ENCODE measurements at places on chromosomes 3 and 15.

- no peak for DNase-seq
Observed at GRCh38 chr3:194773216-194773615, 87.5 kb downstream of the FAM43A start.

- no peak for DNase-seq
Observed at GRCh38 chr15:27342991-27343390, 372.0 kb downstream of the GABRG3 start.

DNA sequence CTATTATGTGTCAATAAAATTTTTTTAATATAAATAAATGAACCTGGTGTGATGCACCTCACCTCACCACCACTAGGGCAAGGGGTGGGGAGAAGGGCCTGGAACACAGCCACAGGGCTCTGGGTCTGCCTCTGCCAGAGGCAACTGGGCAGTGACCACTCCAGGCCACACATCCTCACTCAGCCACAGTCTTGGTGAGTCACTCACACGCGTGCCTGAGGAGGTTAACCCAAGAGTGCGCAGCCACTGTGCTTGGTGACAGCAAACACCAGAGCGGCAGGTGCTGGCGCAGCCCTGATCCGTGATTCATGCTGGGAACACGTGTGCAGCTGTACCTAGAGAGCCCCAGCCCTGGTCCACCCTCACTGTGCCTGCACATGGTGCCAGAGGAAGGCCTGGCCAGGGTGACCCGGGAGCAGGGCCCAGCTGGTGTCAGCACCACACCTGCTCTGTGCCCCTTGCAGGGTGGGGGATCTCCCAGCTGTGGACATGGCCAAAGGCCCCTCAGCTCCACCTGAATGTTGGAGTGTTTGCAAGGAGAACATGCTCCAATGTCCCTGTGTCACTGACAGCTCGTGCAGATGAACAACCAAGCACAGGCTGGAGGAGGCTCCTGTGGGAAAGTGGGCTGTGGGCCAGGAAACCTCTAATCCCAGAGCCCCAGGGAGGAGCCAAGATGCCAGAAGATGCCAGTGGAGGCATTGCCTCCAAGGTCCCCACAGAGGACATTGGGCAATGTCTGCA is 2.1 kb downstream of the SLC41A3 start:
- no peak for DNase-seq

DNA sequence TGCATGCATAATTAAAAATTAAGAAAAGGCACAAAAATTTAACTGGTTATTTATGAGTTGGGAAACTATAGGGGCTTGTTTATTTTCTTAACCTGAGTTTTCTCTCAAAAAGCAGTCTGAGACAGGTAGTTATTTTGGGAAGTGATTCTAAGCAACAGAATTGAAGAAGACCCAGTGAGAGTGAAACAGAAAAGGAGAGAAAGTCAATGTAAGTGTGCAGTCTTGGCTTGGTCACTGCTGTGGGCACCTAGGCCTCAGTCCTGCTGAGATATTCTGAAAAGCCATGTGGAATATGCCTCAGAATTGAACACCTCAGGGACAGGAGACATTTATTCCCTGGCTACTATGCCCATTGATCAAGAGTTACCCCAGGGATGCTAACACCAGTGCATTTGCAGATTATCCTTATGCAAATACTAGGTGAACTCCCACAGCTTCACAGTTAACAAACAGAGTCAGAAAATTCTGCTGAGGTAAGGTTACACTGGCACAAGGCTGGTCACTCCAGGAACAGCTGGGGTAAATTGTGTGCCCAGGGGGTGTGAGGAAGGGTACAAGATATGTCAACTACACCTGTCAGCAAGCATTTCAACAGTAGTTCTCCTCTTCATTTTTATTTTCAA is 222.7 kb downstream of the EFHB start:
- no peak for DNase-seq

GRCh38 chr3:122727766-122728165 is 47.1 kb downstream of the PARP14 start:
- no peak for DNase-seq

- DNase-seq = peak; percentile 37
Observed at GRCh38 chr3:145767909-145768308, 393.1 kb downstream of the PLOD2 start.

DNA sequence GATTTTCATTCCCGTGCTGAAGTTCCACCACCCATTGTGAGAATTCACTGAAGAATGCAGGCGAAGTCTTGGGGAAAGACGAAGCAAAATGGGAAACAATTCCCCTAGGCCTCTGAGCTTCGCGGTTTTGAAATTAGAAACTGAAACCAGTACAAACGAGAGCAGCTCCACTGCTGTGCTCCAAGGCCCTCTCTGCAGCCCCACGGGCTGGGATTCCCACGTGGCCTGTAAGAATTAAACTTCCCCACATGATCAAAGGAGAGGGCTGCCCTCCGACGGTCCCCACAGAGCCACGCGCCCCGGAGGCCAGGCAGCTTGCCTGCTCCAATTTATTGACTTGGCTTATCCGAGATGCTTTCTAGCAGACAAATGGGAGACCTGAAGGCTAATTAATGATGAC is 144.0 kb downstream of the GREM1 start:
- DNase-seq = no peak

- DNase-seq = no peak
Observed at GRCh38 chr3:23518441-23518840, 287.3 kb upstream of the UBE2E1 start.

- DNase-seq = no peak
Observed at GRCh38 chr3:143291836-143292447, 172.4 kb downstream of the CHST2 start.

DNA sequence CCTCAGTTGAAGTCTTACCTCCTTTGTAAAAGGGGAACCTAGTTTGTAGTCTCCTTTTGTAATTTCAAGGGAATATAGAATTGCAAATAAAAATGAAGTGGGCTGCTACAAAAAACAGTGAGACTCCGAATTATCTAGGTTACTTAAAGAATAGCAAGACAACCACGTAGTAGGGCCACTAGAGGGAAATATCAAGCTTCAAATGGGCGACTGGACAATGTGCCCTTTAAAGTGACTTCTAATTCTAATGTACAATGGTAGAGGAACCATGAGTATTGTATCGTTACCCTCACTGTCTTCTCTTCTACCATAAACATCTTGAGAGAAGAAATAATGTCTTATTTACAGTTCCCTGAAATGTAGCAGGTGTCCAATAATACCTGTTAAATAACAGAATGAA is 56.3 kb downstream of the TP63 start:
- DNase-seq = no peak

GRCh38 chr3:49607105-49607591 is 52.9 kb downstream of the BSN start:
- no peak for DNase-seq

GRCh38 chr15:92810418-92811138 is 89.5 kb upstream of the CHD2 start:
- peak; percentile 64 for DNase-seq

GRCh38 chr15:41024885-41025284 is 71.6 kb downstream of the CHAC1 start:
- DNase-seq = no peak

GRCh38 chr15:79329171-79329611 is 18.3 kb downstream of the TMED3 start:
- no peak for DNase-seq

- DNase-seq = no peak
Observed at GRCh38 chr3:120057626-120058025, 36.6 kb downstream of the GSK3B start.

DNA sequence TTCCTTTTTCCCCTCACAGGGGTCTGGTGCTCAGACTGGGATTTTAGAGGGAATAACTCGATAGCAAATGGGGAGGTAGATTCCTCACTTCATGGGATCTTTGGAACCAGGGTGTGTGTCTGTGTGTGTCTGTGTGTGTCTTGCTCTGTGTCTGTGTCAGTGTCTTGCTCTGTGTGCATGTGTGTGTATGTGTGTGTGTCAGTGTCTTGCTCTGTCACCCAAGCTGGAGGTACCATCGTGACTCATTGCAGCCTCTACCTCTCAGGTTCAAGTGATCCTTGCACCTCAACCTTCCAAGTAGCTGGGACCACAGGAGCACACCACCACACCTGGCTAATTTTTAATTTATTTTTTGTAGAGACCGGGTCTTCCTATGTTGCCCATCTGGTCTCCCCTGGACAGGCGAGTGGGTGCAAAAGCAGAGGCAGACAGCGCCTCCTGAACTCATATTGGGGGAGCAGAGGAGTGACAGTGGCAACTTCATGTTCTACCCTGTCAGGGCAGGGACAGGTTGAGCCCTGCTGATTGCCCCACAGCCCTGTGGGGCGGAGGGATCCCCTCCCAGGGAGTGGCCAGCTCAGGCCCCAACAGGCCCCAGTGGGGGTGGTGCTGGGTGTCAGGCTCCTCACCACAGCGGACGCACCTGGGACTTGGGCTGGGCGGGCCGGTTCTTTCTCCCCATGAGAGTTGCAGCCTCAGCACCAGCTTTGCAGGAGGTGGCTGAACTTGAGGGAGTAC is 10.4 kb upstream of the SEMA4B start:
- no peak for DNase-seq

DNA sequence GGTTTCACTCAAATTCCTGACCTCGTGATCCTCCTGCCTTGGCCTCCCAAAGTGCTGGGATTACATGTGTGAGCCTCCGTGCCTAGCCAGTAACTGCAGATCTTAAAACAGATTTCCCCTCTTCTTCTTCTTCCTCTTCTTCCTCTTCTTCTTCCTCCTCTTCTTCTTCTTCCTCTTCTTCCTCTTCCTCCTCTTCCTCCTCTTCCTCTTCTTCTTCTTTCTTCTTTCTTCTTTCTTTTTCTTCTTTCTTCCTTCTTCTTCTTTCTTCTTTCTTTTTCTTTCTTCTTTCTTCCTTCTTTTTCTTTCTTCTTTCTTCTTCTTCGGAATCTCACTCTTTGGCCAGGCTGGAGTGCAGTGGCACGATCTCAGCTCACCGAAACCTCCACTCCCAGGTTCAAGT is 7.8 kb downstream of the USP3 start:
- DNase-seq = no peak

DNA sequence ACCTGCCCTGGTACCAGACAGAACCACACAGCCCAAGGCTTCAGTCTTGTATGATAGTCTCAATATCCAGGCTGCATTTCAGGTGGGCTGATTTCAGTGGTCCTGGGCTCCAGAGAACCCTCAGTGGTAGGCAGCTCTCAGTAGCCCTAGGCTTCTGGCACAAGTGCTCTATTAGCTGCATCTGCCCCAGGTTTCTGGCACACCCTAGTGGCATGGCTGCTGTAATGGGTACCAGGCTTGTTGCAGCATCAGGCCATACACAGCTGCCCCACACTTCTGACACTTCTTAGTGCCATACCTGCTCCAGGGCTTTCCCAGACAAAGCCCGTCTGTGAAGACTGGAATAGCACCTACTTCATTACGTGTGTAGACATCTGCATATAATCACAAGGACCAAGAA is 1062.2 kb upstream of the EPHA6 start:
- DNase-seq = no peak

DNA sequence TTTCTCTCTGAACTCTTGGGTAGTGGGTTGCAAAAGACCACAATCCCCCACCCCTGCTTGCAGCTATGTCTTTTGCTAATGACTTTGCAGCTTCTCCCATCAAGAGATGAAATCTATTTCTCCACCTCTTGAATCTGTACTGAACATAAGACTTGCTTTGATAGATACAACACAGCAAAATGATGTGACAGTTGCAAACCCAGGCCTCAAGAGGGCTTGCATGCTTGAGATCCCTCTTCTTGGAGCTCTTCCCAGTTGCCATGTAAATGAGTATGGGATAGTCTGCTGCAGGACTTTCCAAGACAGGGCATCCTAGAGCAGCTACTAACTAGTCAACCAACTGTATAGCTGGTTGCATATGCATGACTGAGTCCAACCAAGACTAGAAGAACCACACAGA is 783.6 kb downstream of the PDCD6IP start:
- no peak for DNase-seq

DNA sequence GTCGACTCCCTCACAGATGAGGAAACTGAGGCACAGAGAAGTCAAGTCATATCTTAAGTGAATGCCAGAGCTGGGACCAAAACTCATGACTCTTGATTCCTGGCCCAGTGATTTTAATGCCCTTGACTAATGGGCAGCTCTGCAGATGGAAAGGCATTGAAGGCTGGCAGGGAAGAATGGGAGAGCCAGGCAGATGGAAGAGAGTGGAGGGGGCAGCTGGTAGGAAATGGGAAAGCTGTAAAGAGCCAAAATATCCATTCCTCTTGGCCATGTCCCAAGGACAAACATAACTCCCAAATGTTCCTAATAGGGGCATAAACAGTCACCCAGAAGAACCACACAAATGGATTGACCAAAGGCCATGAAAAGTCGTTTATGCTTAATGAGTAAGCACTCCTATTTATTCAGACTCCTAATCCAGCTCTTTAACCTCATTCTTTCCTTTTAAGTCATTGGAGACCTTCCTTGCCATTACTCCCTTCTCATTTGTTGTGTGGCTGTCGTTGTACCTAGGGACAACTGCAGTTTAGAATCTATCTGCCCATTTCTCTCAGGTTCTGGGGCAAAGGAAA is 330.5 kb upstream of the ROPN1 start:
- DNase-seq = no peak

GRCh38 chr3:143265501-143266070 is 146.0 kb downstream of the CHST2 start:
- no peak for DNase-seq

DNA sequence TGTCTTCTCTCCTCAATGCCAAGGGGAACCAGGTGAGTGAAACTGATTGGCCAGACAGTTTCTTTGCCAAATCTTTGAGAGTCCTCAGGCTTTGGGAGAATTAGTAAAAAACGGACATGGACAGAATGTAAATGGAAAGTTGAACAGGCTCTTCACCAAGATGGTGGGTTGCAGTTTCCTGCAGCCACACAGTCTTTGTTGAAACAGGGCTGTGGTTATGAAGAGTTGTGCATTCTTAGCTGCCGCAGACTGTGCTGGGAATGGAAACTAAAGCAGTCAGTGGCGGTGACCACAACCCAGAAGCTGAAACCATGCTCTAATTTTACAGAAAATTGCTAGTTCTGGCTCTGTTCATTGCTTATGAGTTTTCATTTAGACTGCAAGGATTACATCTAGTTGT is 42.1 kb upstream of the TASOR start:
- no peak for DNase-seq

DNA sequence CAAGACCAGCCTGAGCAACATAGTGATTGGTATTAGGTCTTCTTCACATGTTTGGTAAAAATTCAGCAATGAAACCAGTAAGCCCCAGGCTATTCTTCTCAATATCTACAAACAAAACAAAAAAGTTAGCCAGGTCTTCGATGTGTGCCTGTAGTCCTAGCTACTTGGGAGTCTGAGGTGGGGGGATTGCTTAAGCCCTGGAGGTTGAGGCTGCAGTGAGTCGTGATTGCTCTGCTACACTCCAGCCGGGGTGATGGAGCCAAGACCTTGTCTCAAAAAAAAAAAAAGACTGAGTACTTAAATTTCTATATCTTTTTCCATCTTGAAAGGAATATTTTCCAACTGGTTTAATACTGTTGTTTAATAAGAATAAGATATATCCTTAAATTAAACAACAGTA is 106.8 kb downstream of the MBNL1 start:
- DNase-seq = no peak

Data from NCI-H2081 treated with DMSO at 0.1 percent for 48 hours (cell line).